Activated T-helper 1 cell treated with anti-CD3 and anti-CD28 coated beads, Interleukin-2, amount 50 U/mL, for 16 hours (primary cell): ENCODE measurements at places on chromosomes 3 and 15.

DNA sequence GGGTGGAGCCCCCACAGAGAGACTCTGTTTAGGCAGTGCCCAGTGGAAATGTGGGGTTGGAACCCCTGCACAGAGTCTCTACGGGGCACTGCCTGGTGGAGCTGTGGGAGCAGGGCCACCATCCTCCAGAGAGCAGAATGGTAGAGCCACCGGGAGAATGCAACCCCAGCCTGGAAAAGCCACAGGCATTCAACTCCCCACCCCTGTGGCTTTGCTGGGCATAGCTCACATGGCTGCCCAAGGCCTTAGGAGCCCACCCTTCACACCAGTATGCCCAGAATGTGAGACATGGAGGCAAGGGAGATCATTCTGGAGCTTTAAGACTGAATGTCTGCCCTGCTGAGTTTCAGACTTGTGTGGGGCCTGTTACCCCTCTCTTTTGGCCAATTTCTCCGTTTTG, 19.0 kb upstream of the CHCHD6 start:
- no peak for DNase-seq

GRCh38 chr3:117910820-117911521, 1123.7 kb downstream of the IGSF11 start:
- no peak for DNase-seq

DNA sequence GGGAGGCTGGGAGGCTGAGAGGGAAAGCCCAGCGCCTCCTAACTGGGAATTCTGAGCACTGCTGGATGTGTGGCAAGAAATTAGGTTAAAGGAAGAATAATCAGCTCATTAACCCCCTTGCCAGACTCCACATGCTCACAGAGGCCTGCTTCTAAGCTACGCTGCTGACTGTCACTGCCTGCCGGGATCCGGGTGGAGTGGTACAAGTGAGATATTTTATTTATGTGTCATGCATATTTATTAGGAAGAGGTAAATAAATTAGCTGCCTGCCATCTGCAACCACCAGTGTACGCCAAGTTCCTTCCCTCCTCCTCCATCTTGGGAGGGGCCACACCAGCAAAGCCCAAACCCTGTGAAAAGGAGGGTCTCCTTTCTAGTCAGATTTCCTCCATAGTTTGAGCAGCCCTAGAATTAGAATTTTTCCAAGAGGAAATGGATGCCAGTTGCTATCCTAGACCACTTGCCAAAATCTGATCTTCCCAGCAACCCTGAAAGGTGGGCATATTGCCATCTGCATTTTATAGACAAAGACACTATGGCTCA, 43.5 kb upstream of the GRIP2 start:
- DNase-seq = no peak

GRCh38 chr15:74787251-74788041, 5.6 kb downstream of the CSK start:
- peak; percentile 71 for DNase-seq

GRCh38 chr15:69008056-69008455, 6.4 kb upstream of the NOX5 start:
- no peak for DNase-seq

DNA sequence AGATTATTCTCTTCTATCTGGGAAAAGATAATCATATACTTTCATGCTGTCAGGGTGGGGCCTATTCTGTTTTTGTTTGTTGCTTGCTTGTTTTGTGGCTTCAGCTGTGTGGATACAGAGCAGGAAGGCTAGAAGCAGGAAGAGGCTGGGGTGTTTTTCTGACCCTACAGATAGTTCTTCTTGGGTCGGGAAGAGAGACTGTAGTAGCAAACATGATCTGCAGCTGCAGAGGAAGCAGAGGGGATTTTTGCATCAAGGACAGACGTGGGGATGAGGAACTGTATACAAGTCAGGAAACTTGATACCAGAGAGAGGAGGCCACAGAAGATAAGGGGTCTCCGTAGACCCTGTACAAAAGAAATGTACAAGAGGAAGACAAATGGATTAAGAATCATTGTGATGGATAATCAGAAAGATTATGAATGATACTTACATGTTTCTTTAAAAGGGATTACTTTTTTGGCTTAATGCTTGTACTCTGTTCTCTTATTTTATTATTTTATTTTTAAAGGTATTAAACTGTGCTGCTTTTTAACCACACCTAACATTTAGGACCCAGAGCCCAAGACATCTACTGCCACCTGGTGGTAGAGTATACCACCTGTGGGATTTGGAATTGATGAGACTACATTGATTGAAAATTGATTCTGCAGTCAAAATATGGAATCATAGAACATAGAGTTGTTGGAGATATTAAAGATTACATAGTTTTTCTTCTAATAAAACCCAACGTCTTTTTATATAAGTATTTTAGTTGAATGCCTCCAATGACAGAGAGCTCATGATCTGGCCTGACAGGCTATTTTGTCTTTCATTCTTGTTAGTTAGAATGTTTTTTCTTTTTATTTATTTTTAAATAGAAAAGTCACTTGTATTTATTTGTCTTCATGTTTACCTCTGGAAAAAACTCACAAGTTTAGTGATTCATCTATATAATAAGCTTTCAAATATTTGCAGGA, 87.3 kb upstream of the ROPN1 start:
- no peak for DNase-seq

DNA sequence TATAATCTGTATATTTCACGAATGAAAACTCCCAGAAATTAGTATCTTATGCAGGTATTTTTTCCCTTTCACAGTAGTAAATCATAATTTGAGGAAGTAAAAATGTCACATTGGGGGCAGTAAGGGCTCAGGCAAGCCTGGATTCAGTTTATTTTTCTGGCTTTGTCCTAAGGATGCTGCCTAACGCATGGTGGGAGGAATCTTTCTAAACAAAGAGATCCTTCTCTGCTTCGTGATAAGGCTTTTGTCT, 35.7 kb downstream of the DNASE1L3 start:
- DNase-seq = no peak

DNA sequence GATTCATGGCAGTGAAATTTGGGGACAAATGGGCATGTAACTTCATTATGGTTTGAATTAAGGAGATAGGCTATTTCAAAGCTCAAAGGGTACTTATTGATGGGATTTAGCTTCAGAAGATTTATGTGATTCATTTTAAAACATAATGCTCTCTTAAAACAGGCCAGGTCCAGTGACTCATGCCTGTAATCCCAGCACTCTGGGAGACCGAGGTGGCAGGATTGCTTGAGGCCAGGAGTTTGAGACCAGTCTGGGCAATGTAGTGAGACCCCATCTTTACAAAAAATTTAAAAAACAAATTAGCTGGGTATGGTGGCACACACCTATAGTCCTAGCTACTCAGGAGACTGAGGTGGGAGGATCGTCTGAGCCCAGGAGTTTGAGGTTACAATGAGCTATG, 11.5 kb downstream of the THAP10 start:
- no peak for DNase-seq

GRCh38 chr3:117893638-117894037, 1141.0 kb downstream of the IGSF11 start:
- DNase-seq = no peak

DNA sequence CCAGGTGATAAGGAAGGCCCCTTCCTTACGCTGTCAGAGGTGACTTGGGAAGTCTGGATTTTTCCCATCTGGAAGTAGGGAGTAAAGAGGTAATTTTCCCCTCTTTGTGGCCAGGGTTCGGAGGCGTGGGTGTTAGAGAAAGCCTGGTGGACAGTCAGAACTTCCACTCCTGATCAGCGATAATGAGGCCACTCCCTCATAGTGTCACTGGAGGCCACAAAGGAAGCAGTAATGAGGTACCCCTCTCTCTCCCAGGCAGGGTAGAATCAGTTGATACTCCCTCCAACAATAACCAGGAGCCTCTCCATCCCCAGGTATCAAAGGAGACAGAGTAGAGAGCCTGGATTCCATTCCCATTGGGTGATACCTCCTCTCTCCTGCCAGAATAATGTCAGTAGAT, 30.0 kb downstream of the AP4E1 start:
- DNase-seq = no peak

GRCh38 chr3:152522036-152522435, 253.3 kb downstream of the MBNL1 start:
- no peak for DNase-seq

DNA sequence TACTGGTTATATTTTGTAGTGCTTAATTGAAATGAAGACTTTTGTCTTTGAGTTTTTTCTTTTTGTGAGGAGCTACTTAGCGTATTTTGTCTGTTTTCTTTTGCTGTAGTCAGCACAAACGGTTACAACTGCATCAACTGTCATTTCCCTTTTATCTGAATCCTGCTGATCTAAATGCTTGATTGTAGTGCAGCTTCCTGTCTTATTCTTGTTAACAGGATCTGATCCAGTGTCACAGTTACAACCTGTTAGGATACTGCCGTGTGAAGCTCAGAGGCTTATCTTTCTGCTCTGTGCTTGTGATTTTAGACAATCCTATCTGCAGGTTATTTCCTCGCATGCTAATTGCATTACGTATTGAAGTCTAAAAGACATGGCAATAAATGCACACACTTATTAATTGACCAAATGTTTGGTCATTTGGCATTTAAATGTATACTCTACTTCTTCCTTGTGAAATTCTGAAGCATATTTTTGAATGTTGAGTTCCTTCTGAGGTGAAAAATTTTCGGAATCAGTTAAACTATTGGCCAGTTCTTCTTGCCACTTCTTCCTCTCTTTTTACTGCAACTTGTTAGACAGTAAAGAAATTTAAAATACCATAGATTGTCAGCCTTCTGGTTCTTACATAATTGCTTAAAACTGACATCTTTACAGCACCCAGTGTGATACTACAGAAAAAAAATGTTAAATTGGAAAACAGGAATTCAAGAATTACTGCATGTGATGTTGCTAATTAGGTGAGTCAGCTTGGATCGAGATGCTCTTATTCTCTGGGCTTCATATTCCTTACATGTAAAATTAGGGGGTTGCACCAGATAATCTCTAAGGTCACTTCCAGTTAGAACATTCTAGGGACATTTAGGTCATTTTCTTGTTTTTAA, 168.2 kb downstream of the MBNL1 start:
- no peak for DNase-seq

DNA sequence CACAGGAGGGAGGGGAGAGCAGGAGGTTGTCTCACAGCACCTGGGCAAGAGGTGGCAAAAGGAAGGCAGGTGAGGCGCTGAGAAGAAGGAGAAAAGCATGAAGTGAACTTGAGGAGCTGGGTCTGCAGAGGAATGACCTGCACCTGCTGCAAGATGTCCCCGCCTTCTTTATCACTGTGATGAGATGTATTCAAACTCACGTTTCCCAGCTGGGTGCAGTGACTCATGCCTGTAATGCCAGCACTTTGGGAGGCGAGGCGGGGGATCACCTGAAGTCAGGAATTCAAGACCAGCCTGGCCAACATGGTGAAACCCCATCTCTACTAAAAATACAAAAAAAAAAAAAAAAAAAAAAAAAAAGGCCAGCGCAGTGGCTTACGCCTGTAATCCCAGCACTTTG, 22.2 kb upstream of the ZNF710 start:
- no peak for DNase-seq

DNA sequence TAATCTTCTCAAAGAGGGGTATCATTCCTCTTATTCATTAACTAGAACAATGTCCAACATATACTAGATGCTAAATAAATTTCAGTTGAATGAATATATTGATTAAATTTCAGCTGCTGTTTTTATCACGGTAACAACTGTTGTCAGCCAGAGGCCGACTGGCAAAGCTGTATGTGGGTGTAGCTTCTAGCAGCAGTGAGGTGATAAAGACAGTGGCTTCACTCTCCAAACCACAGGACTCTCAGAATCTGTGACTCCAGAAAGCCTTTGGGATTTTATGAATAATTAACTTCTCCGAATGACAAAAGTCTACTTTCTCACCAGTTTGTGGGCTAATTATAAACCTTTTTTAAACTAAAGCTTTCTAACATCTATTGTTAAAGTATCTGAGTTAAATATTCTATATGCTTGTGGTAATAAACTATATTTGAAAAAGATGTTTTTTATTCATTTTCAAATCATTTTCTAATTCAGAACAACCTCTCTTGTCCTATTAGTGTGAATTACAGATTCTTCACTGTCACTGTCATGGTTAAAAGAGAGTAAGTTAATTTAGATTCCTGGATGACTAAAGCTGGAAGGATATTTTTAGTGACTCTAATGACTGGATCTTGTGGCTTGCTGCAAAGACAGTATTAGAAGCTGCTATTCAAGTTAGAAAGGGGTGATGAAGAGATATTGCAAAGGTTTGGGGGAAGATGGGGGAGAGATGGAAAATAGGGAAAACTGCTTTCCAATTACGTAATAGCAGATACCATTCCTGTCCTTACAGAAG, 796.4 kb upstream of the ARPP21 start:
- no peak for DNase-seq

- DNase-seq = no peak
Observed at GRCh38 chr3:98968824-98969223, 67.3 kb upstream of the DCBLD2 start.

GRCh38 chr3:172726380-172726779, 15.5 kb upstream of the NCEH1 start:
- no peak for DNase-seq

DNA sequence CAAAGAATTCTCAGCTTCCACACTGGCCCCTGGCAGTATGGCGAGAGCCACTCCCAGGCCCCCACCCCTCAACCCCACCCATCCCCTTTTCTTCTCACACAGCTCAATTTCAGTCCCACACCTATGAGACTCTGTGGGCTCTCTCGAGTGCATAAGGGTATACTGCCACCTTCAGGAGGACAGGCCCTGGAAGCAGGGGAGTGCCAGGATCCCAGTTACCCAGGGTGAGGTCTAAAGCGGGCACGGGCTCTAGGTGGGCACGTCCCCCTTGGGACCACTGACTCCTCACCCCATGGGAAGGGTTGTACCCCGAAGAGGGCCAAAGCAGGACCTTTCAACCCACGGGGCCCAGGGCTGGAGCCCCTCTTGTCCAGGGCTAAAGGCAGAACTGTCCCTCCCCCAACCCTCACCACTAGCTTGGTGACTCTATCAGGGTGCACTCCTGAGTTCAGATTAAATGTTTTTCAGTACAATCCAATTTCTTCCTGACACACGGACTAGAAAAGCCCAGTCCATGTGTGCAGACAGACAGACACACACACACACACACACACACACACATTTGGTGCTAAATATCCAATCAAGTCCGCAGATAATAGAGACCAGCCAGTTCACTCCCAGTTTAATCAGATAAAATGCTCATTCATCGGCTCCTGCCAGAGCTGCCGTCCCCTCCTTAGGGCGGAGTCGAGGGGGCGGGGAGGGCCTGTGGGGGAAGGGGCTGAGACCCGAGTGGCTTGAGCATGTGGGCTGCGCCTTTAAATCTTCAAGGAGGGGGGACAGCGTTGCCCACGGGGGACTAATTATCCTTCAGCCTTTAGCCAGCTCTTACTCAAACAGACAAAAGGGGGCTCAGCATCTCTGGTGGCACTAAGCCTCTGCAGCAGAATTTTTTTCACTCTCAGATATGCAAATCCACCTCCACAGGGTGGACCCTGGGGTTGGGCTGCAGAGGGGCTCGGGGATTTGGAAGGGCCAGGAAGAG, 59.3 kb downstream of the CYP11A1 start:
- no peak for DNase-seq

GRCh38 chr15:74347757-74348250, 19.6 kb downstream of the CYP11A1 start:
- DNase-seq = no peak

GRCh38 chr3:14680716-14681115, 5.8 kb downstream of the C3orf20 start:
- DNase-seq = no peak
